ENCODE measurements at places on chromosomes 7 and 10.

DNA sequence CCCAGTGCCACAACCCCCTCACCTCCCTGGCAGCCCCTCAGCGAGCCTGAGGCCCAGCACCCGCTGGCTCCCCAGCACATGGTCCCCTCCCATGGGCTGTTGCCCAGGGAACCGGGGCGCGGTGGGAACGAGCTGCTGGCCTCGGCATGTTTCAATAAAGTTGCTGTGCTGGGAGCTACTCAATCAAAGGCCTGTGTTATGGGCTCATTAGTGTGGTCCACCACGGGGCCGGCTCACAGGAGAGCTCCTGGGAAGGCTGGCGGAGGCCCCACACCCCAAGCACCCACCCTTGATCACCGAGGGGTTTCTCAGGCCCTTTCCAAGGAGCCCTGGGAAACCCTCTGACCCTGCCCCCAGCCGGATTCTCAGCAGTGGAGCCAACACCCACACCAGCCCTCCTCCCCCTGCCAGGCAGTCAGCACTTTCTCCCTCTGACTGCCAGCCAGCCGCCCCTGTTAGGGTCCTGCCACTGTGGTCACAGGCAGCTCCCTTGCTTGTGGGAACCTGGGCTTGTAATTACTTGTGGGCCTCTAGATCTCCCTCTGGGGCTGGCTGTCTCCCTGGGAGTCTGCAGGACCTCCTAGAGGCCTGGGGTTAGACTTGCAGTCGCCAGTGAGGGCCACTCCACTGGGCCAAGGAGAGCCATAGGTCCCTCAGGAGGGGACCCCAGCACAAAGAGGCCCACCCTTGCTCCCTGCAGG lies 24.8 kb upstream of the TRIM8 start:
- no peak for DNase-seq

DNA sequence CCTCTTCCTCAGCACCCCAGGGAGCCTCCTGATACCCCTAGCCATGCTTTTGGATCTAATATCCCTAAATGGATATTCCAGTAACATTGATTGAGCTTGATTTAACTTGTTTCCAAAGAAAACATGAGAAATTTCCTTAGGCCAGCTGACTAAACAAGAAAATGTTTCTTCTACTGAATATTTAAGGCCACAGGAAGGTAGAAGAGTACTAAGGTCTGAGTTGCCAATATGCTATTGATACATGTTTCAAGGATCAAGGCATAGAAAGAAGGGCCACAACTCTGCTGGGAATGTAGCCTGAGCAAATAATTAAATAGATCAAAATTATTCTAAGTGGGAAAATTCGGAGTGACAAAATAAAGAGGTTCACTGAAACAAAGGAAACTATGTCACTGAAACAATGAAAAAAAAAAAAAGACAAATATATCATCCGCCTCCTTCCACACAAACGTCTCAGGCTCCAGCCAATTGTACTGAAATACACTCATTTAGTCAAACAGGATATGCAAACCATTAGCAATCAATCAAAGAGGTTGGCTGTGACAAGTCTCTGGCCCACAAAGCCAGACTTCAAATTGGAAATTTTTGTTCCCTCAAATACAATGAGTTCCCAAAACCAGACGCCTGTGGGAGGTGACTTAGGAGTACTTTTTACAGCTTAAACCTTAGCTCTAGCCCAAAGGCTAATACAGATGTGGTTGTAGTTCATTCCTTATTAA lies 396.2 kb downstream of the HTR7 start:
- DNase-seq: no peak

- DNase-seq: no peak
Measured at GRCh38 chr10:22372917-22373316, 27.6 kb downstream of the SPAG6 start.

GRCh38 chr10:44511166-44511565 lies 126.3 kb upstream of the CXCL12 start:
- no peak for DNase-seq

GRCh38 chr10:31393844-31394243 lies 74.8 kb downstream of the ZEB1 start:
- DNase-seq: peak; percentile 10

- peak; percentile 25 for DNase-seq
Measured at GRCh38 chr10:26860102-26860442, 686 bp downstream of the ABI1 start.

DNA sequence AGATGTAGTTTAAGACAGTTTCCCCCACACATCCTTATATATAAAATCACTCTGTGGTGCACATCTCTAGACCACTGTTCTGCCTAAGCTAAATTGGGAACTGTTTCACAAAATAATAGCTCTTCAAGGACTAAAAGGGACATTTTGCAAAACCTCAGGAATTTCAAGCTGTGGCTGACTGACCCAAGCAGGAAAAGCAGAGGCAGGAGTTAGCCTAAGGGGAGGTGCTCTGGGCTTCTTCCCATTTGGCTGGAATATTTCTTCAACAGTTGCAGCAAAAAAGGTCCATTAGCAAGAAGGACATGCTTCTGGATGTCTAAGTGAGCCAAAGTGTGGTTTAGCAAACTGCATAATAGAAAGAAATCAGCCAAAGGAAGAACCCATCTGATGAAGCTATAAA lies 551.2 kb upstream of the ANKRD30A start:
- DNase-seq: no peak

DNA sequence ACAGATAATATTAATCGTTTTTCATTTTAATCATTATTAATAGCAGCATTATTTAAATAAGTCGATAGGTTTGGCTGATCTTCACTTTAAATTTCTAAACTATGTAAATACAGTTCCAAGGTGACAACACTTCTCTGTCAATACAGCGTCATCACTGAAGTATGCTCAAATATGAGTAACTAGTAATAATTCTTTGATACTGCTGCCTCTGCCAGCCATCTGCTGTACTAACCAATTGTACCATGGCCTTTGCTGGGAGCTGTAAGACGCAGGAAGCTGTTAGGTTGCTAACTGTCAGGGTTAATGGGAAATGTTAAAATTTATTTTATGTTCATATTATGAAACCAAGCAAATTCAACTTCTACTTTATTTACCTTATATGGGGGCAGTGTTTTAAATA lies 1650.5 kb upstream of the LRRTM3 start:
- no peak for DNase-seq

- DNase-seq: no peak
Measured at GRCh38 chr10:31136930-31137885, 105.5 kb upstream of the ZNF438 start.

GRCh38 chr7:135790371-135790977 lies 41.9 kb upstream of the FAM180A start:
- no peak for DNase-seq

- DNase-seq: no peak
Measured at GRCh38 chr10:114367351-114368056, 36.8 kb downstream of the AFAP1L2 start.

DNA sequence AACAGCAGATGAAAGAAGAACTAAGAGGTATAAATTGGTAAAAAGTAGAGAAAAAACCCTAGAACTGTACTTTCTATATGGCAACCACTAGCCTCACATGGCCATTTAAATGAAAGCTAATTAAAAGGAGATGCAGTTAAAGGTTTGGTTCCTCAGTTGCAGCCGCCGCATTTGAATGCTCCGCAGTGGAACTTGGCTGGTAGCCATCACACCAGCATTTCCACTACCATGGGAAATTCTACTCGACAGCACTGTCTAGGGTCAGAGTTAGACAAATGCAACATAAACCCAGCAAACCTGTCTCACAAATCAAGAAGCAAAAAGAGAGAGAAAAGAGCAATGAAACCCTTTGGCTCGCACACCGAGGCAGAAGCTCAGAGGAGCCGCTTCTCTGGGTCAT lies 29.7 kb downstream of the VIPR2 start:
- DNase-seq: no peak

DNA sequence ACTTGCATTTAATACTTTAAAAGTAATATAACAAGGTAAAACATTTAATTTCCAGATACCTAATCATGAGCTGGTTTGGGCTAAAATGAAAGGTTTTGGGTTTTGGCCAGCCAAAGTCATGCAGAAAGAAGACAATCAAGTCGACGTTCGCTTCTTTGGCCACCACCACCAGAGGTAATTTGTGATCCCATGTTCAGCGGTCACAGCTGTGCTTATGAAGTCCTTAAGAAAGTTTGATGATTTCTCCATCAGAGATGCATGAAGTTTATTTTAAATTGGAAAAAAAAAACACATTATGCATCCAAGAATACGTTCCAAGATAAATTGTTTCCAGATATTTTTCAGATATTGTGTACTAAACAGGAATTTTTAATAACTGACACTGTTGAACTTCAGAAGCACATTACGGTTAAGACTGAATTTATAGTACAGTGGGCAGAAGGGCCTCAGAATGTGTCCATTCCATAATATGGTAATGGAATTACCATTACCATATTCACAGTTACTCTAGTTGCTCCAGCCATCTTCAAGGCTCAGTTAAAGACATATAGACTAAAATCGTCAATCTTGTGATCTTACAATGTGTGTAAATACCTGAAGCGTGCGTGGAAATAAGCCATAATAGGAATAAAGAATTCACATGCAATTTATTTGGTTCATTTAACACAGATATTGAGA lies 106.8 kb downstream of the ZMYND11 start:
- no peak for DNase-seq

- DNase-seq: peak; percentile 5
Measured at GRCh38 chr7:122219253-122219865, 75.3 kb upstream of the AASS start.

DNA sequence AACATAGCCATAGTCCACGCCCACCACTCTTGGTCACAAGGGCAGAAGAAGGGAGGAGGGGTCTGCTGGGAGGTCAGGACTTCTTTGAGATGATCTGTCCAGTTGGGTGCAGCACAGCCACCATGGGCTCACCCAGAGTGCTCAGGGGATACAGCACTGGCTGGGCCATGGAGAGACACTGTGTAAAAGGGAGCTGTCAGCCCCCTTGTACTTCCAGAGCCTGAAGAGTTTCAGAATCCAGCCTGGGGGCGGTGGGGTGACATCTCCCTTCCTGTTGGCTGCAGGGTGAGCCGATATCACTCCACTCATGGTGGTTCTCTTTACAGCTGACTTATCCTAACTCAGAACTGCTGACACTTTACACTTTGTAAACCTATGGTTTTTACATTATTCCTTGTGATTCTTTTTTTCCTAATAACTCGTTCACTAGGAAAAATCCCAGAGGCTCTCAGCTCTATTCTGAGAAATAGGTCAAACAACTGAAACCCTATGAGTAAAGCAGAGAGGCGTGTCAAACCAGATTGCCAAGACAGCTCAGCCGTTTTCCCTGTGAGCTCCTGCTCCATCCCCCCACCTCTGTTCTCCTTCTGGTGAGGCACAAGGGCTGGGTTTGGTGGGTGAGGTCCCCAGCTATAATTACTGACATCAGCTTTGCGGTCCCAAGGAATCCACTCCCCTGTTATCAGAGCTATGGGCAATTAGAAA lies 3.2 kb upstream of the MRPS24 start:
- no peak for DNase-seq

DNA sequence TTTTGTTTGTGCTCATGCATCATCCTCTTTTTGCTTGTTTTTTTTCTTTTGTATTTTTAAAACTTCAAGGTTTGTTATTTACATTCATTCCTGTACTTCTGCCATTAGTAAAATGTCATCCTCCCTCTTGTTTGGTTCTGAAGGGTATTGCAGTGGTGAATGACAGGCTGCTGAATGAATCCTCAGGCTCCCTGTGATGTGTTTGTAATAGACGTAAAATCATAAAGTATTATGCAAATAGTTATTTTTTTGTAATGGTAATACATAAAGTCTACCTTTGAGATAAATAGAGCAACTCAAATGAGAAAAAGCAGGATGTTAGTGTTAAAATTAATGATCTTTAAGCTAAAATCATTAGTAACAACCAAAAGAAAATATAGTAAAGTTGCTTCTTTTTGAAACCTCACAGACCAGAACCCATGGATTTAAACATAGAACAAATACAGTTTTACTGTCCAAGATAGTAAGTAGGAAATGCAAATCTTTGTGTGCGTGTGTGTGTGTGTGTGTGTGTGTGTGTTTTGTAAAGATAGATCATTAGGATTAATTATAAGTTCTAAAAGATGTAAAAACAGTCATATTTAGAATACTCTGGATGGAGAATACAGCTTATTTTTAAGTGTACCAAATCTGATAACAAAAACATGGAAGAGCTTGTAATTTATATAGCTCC lies 4.5 kb downstream of the GLCCI1 start:
- DNase-seq: no peak

DNA sequence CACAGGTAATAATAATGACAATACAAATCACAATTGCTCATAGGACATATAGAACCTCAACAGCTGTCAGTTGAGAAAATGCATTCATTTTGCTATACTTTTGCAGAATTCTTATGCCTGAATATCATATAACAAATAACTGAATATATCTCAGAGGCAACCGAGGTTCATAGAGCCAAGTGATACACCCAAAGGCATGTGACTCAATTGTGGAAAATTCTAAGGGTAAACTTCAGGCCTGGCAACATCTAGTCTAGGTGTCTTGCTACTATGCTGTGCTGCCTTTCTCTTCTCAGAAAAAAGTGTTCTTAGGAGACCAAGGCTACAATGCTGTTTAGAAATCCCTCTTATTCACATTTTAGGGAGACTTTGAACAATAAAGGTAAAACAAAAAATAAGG lies 270.7 kb downstream of the BAMBI start:
- no peak for DNase-seq

GRCh38 chr7:19101909-19102308 lies 15.5 kb downstream of the TWIST1 start:
- DNase-seq: no peak

DNA sequence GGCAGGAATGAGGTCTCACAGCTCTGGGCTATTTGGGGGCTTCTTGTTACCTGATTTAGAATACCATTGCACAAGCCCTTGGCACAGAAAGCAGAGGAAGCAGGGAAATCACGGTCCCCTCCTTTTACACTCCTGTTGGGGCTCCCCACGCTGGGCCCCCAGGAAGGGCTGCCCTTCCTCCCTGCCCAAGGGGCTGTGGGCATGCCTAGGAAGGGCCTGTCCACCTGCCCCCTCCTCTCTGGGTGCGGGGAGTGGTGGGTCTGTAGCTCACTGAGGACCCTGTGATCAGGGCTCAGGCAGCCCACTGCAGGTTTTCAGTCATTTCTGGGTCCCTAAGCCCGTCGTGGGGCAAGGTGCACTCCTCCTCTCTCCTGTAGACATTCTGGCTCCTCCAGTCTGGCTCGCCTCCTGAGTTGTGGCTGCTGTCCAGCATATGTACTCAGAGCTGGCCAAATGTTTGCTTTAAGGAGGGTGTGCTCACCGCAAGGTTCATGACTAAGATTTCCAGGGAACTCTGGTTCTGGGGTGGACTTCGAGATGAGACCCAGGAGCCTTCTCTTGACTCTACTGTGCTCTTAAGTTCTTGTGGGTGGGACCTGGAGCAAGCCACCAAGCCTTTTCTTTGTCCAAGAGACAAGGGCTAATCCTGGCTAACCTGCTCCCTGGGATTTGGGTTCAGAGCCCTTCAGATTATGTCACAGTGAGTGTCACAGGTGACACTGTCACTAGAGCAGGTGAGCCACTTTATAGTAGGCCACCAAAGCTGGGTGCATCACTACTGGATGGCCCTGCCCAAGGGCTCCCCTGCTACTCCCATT lies 56.0 kb downstream of the TACR2 start:
- no peak for DNase-seq

DNA sequence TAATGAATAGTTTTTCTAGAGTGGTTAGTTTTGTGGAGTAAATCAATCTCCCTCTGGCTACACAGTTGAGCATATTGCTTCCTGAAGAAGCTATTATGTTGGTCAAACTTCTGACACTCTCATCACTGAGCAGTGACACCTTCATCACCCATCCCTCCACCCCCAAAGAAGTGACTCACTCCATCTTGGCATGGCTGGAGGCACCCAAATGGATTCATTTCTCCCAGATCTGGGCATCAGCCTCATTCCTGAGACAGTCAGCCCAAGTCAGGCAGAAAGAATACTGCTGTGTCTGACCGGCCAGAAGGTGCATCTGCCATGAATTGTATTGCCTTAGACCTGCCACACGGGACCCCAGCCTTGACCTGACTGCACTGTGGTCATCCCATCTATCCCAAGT lies 117.0 kb upstream of the HABP2 start:
- DNase-seq: no peak
